ENCODE measurements at places on chromosomes 12 and 14. TPM values are rescaled to one million over a fixed set of nuclear protein-coding genes. Genes with fewer than 3 reads are reported as not detected.

Gene GALNT8
- under 0.01 TPM for total RNA-seq

Gene NUAK1
- total RNA-seq: 73.9 TPM

Gene APEX1
- 63.1 TPM for total RNA-seq

Gene TESPA1
- total RNA-seq: not detected

Gene YBX3
- total RNA-seq: 179 TPM

Gene SLC8A3
- total RNA-seq: 0.42 TPM

Gene KDM2B
- total RNA-seq: 32.0 TPM

Gene KRT80
- 1.2 TPM for total RNA-seq

Gene OR4E2
- not detected for total RNA-seq

Gene AQP2
- not detected for total RNA-seq

Gene FSCB
- not detected for total RNA-seq

Gene SERPINA3
- 0.05 TPM for total RNA-seq

Gene FCF1
- 29.6 TPM for total RNA-seq

Gene LPAR5
- total RNA-seq: not detected

Gene RERG
- total RNA-seq: under 0.01 TPM

Gene TSPAN11
- total RNA-seq: 7.7 TPM

Gene PAX9
- total RNA-seq: not detected

Gene KRT7
- 19.2 TPM for total RNA-seq

Gene TARBP2
- total RNA-seq: 48.3 TPM

Gene ARMH4
- total RNA-seq: 2.0 TPM

Gene GLI1
- 0.17 TPM for total RNA-seq

Gene DBX2
- total RNA-seq: not detected

Gene LUM
- total RNA-seq: under 0.01 TPM
